SK-N-MC (cell line): ENCODE measurements at places on chromosomes 1 and 21.

- DNase-seq = no peak
These were observed 33.2 kb downstream of the SSBP3 start for GRCh38 chr1:54372978-54373377.

DNA sequence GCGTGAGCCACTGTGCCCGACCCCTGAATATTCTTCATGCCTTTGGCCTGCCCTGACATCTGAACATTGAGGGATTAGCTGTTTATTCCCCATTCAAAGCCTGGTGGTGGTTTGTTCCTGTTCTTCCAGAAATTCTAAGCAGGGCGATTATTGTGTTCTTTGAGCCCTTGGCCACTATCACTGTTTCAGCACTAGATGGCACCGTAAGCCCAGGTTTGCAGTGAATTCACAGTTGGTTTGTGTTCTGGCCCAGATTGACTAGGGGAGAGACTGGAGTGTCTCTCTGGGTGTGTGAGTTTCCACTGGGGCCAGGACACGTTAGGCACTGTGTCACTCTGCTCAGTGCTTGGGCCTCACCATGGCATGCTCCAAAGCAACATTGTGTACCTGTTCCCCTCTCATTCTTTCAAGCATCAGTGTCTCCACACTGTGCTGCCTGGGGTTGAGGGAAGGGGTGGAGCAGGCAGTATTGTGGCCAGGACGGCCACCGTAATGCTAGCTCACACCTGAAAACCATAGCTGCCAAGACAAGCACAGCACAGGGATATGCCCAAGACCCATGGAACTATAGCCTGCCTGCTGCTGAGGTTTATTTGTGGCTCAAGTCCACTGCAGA lies 52.7 kb downstream of the PKN2 start:
- DNase-seq = no peak

GRCh38 chr1:119542492-119542946 lies 35.5 kb downstream of the HSD3B1 start:
- no peak for DNase-seq

GRCh38 chr1:172638249-172638648 lies 20.7 kb upstream of the FASLG start:
- no peak for DNase-seq
